Aorta (tissue), 5 donors: ENCODE measurements at places on chromosomes 1 and 21. TPM values are rescaled to one million over a fixed set of nuclear protein-coding genes. Genes with fewer than 3 reads are reported as not detected.

DNA sequence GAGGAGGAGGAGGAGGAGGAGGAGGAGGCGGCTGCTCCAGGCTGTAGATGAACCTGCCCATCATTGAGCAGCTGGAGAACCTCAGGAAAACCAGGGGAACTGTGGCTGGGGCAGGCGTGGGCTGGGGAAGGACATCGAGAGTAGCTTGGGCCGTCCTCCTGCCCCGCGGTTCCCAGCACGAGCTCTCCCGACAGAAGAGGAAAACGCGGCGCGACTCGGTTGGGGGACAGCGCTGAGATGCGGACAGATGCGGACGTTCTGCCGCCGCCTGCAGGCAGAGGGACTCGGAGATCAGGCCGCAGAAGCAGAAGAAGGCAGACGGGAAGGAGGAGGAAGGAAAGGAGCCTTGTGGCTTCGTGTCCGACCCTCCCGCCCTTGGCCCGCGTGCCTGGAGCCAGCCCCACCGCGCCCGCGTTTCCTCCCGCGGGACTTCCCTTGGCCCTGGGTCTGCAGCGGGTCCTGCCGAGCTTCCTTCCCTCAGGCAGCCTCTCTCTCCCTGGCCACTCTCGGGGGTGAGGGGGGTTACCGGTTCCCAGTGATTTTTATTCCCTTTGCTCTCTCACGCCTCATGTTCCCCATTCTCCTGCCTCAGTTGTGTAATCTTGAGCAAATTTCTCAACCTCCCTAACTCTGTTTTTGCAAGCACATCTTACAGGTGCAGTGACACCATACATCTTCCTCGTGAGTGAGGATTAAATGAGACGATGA, 1.7 kb upstream of the TNFRSF9 start:
- H3K4me3 ChIP-seq = no peak overlapping the region
- no peaks in the 10 kb centered on the region for H3K27me3 ChIP-seq
- H3K4me1 ChIP-seq = no peaks in the 10 kb centered on the region
- DNase-seq = peak; percentile 81
- no peak overlapping the region for H3K27ac ChIP-seq

GRCh38 chr1:230694464-230694863, 19.5 kb downstream of the AGT start:
- DNase-seq = no peak
- H3K27ac ChIP-seq = no peak overlapping the region
- H3K27me3 ChIP-seq = no peaks in the 10 kb centered on the region
- H3K4me1 ChIP-seq = no peaks in the 10 kb centered on the region
- no peak overlapping the region for H3K4me3 ChIP-seq

- H3K27ac ChIP-seq = no peak overlapping the region
- H3K36me3 ChIP-seq = no peaks in the 10 kb centered on the region
- no peak overlapping the region for H3K4me3 ChIP-seq
- no peaks in the 10 kb centered on the region for H3K4me1 ChIP-seq
- DNase-seq = no peak
These were observed 47.0 kb downstream of the F5 start for GRCh38 chr1:169538998-169539871.

- no peak overlapping the region for H3K27ac ChIP-seq
- H3K27me3 ChIP-seq = no peaks in the 10 kb centered on the region
- H3K36me3 ChIP-seq = no peaks in the 10 kb centered on the region
- no peaks in the 10 kb centered on the region for H3K4me1 ChIP-seq
These were observed 82.9 kb upstream of the SLC2A1 start for GRCh38 chr1:43041591-43041990.

KRTAP19-1 gene
- total RNA-seq = not detected

NECTIN4 gene
- 0.26 TPM for total RNA-seq

SPRR2E gene
- total RNA-seq = not detected
